ENCODE measurements at places on chromosomes 16 and 17. TPM values are rescaled to one million over a fixed set of nuclear protein-coding genes. Genes with fewer than 3 reads are reported as not detected.

Gene GINS2
- 52.7 TPM for total RNA-seq

DNA sequence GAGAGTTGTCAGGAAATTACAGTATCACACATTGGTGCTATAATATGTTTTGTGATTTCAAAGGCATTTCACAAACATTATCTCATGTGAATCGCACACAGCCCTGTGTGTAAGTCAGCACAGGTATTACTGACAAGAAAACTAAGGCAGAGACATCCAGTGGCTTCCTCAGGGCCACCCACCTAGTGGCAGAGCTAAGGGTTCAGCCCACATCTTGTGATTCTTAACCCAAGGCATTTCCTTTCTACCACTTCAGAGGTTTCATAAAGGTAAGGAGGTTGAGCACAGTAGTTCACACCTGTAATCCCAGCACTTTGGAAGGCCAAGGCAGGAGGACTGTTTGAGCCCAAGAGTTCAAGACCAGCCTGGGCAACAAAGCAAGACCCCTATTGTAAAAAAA, 58.2 kb downstream of the STX8 start:
- no peaks in the 10 kb centered on the region for H3K27me3 ChIP-seq
- H3K4me1 ChIP-seq: peaks cover 3% of the 10 kb centered on the region
- no peak overlapping the region for H3K27ac ChIP-seq
- H3K4me3 ChIP-seq: no peak overlapping the region
- H3K36me3 ChIP-seq: no peaks in the 10 kb centered on the region
- no peak for DNase-seq

Gene KRTAP2-3
- not detected for total RNA-seq

GRCh38 chr17:38789185-38789584, 10.2 kb downstream of the PIP4K2B start:
- H3K27ac ChIP-seq: no peak overlapping the region
- DNase-seq: no peak
- H3K36me3 ChIP-seq: peaks cover 44% of the 10 kb centered on the region
- peak overlapping the region; percentile 16 for H3K4me3 ChIP-seq
- no peaks in the 10 kb centered on the region for H3K4me1 ChIP-seq

Gene ITGAD
- total RNA-seq: not detected

- H3K27ac ChIP-seq: no peak overlapping the region
- no peaks in the 10 kb centered on the region for H3K4me1 ChIP-seq
- DNase-seq: no peak
- H3K4me3 ChIP-seq: no peak overlapping the region
- H3K36me3 ChIP-seq: peaks cover 7% of the 10 kb centered on the region
- H3K27me3 ChIP-seq: no peaks in the 10 kb centered on the region
Observed at GRCh38 chr16:12739738-12740137, 63.9 kb downstream of the CPPED1 start.

DNA sequence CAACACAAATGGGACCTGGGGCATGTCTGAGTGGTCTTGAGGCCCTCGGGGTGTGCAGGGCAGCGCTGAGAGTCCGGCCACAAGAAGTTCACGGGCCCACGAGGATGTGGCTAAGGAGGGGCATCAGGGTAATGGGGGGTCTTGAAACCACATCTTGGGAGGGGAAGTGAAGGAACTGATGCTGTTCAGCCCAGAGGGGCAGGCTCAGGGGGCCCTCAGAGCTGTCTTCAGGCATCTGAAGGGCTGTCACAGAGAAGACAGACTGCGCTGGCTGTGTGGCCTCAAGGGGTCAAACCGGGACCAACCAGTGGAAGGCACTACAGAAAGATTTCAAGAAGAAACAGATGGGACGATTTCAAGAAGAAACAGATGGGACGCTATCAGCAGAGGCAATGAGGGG, 45.1 kb downstream of the ZNF423 start:
- H3K27ac ChIP-seq: no peak overlapping the region
- H3K4me3 ChIP-seq: no peak overlapping the region
- peaks cover 13% of the 10 kb centered on the region for H3K4me1 ChIP-seq
- no peak for DNase-seq
- H3K27me3 ChIP-seq: no peaks in the 10 kb centered on the region
- H3K36me3 ChIP-seq: no peaks in the 10 kb centered on the region

Gene ZG16
- total RNA-seq: not detected

- H3K27me3 ChIP-seq: no peaks in the 10 kb centered on the region
- no peak for DNase-seq
- no peaks in the 10 kb centered on the region for H3K4me1 ChIP-seq
- no peak overlapping the region for H3K4me3 ChIP-seq
- no peak overlapping the region for H3K27ac ChIP-seq
- H3K36me3 ChIP-seq: no peaks in the 10 kb centered on the region
Observed at GRCh38 chr16:7839568-7839967, 506.9 kb downstream of the RBFOX1 start.

GRCh38 chr16:4693296-4693955, at the start of gene NUDT16L1:
TSS of gene NUDT16L1 (plus strand) at chr16:4693562. CDS start at chr16:4693727, 165 bp downstream.
- H3K27ac ChIP-seq: no peak within 1 kb of the TSS
- peak; percentile 97 for DNase-seq
- no peaks in the 10 kb centered on the region for H3K4me1 ChIP-seq
- peaks cover 23% of the 10 kb centered on the region for H3K36me3 ChIP-seq
- H3K4me3 ChIP-seq: peak within 1 kb of the TSS; percentile 86
- H3K27me3 ChIP-seq: no peaks in the 10 kb centered on the region

- peak; percentile 26 for DNase-seq
- H3K36me3 ChIP-seq: peaks cover 74% of the 10 kb centered on the region
- H3K4me1 ChIP-seq: no peaks in the 10 kb centered on the region
- no peak overlapping the region for H3K4me3 ChIP-seq
- H3K27me3 ChIP-seq: no peaks in the 10 kb centered on the region
Observed at GRCh38 chr16:8847623-8848022, 21.2 kb downstream of the CARHSP1 start.

GRCh38 chr17:35795007-35795870, at the start of gene MMP28:
TSS of gene MMP28 (minus strand) at chr17:35795641. CDS start at chr17:35795377, 264 bp downstream.
- H3K27me3 ChIP-seq: peaks cover 33% of the 10 kb centered on the region
- H3K36me3 ChIP-seq: no peaks in the 10 kb centered on the region
- H3K27ac ChIP-seq: no peak within 1 kb of the TSS
- DNase-seq: peak; percentile 63
- peak within 1 kb of the TSS; percentile 79 for H3K4me3 ChIP-seq

DNA sequence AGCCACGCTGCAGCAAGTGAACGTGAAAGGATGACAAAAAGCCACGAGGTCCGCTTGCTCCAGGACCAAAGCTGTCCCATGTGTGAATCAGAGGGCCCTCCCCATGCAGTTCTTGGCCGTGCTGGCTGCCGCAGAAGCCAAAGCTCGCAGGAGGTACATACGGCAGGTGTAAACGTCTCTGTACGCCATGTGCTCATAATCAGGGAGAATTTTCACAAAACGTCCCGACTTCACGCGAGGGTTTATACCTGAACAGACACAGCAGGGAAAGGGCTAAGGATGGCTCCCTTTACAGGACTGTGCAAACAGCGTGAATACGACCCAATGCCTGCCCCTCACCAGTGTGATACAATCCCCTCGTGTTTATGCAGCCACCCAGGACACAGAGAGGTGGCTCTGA, 25.3 kb downstream of the FBXO31 start:
- no peak overlapping the region for H3K27ac ChIP-seq
- no peak overlapping the region for H3K4me3 ChIP-seq
- no peak for DNase-seq
- peaks cover 4% of the 10 kb centered on the region for H3K36me3 ChIP-seq

- no peak overlapping the region for H3K4me3 ChIP-seq
- no peak for DNase-seq
- peaks cover 14% of the 10 kb centered on the region for H3K27me3 ChIP-seq
Observed at GRCh38 chr16:62029947-62030346, 6.3 kb downstream of the CDH8 start.

DNA sequence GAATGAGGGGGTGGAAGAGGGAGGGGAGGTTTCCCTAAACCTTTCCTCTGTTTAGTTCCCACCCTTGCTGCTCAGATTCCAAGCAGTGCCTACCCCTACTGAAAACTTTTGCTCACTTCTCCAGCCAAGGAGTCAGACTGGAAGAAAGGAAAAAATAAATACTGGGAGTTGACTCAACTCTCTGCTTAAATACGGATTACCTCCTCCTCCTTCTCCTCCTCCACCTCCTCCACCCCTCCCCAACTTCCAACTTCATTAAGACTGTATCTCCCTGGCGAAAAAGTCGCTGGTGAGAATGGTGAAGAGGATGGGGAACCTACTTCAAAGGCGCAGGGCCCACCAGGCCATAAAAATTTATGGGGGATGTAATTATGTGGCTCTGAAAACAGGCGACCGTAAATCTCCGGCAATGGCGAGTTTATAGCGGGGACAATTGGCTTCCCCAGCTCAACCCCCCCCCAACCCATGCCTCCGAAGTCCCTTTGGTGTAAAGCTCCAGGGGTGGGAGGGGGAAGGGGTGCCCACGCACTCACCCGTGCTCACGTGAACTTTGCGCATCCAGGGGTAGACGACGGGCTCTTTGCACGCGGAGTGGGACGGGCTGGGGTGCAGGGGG, 712 bp downstream of the HOXB4 start:
- no peaks in the 10 kb centered on the region for H3K4me1 ChIP-seq
- peak overlapping the region; percentile 70 for H3K4me3 ChIP-seq
- DNase-seq: no peak
- no peak overlapping the region for H3K27ac ChIP-seq
- peaks cover 96% of the 10 kb centered on the region for H3K27me3 ChIP-seq

DNA sequence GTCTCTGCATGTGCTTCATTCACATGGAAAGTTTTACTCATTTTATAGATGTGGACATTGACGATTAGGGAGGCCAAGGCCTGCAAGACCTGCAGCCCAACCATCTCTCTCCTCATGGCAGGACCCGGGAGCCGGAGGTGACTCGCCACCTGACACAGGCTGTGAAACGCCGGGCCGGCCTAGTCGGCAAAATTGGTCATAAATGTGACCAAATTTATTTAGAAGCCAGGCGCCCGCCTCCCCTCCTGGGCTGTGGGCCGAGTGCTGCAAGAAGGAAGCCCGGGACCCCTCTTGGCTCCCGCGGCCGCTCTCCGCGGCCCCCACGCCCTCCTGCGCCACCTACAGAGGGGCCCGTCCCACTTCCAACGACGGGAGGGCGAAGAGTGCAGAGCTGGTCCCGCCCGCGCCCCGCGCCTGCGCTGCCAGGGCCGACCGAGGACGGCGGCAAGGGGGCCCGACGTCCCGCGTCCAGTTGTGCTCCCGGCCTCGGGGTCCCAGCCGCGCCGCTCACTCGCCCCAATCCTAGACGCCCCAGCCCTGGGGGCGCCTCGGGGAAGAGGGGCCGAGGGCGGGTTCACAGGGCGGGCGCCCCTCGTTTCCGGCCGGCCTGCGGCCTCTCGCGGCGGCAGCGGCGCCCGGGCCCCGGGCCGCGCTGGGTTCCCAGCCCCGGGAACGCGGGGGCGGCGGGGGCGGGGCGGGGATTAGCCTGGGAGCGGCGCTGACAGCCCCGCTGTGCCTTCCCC, 47.5 kb downstream of the WNT3 start:
- H3K27ac ChIP-seq: no peak overlapping the region
- peak overlapping the region; percentile 52 for H3K4me3 ChIP-seq
- peaks cover 29% of the 10 kb centered on the region for H3K27me3 ChIP-seq
- H3K36me3 ChIP-seq: peaks cover 5% of the 10 kb centered on the region

Gene KRT36
- total RNA-seq: not detected

DNA sequence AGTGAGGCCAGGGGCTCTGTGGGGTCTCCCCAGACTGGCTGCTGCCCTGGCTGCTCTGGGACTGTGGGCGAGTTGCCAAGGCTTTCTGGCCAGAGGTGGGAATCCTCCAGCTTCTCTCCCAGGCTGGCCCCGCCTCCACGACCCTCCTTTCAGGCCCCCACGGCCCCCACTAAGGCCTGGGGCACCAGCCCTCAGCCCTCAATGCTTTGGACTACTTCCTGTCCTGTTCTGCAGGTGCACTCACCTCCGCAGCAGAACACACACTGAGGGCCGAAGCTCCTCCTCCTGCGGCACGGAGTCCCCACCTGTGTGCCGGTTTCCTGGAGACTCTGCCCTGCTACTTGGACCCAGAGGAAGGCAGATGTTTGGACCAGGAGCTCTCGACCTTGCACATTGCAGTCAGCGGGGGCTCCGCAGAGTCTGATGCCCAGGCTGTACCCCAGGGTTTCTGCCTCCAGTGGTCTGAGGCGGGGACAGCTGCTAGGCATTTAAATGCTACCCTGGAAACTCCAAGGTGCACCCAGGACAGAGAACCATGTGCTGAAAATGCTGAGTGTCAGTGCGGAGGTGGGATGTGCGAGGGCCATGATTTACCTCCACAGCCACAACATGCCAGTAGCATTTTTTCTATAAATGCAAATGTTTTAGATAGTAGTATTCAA, 223.8 kb downstream of the IRF8 start:
- no peaks in the 10 kb centered on the region for H3K27me3 ChIP-seq
- H3K4me3 ChIP-seq: no peak overlapping the region
- peak; percentile 65 for DNase-seq

DNA sequence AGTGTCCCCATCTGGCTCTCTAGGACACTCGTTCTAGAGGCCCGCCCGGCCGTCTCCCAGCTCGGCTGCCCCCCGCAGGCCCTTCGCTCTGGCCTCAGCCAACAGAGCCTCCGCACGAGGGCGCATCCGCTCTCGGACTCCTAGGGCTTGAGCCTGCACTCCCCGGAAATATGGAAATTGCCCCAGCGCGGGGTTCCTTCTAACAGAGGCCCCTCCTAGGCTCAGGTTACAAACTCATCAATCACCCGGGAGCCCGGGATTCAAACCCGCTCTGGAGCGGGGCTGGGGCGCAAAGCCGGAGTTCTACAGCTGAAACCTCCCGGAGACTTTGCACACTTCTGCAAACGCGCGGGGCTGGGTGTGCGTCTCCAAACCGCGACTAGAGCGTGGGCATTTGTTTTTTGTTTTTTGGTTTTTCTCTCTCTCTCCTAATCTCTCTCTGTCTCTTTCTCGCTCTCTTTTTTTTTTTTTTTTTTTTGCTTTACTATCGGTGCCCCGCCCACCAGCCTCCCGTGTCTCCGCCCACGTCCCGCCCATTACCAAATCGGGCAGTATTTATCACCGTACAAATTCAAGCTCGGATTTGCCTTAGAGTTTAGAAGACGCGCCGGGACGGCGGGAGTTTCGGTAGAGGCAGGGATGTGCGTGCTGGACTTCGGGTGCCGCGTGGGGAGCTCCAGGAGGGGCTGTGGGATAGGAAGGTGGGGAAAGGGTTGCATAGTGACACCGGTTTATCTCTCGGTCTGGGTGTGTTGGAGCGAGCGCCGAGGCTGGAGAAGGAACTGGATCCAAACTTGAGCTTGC, 2.4 kb upstream of the FOXL1 start:
- peaks cover 85% of the 10 kb centered on the region for H3K27me3 ChIP-seq
- H3K4me3 ChIP-seq: peak overlapping the region; percentile 77
- H3K27ac ChIP-seq: no peak overlapping the region
- H3K36me3 ChIP-seq: no peaks in the 10 kb centered on the region
- DNase-seq: peak; percentile 95
- peaks cover 12% of the 10 kb centered on the region for H3K4me1 ChIP-seq

DNA sequence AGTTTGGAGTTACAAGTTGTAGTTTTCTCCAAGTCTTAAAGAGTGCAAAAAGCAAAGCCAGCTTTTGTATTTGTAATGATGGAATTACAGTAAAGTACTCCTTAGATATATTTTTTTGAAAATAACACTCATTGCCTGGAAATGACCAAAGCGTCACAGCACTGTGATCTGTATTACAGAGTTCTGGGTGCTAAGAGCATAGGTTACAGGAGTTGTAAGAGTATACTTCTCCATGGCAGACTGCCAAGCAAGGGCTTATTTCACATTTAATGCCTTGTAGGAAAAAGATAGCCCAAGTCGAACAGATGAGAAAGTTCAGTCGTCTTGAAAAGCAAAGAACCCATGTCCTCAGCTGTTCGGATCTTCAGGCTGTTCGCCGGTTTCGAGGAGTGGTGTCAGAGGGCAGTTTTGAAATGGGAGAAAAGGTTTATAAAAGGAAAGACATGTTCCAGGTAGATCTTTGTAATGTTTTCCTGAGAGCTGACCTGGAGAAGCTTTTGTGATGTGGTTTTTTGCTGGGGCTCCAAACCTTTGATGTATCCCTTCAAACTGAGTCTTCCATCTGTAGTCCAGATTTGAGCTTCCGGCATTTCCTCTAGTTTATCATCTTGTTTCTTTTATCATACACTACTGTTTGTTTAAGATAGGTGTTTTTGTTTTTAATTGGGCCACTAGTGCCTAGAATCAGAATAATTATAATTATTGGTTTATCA, 41.3 kb downstream of the ERCC4 start:
- no peak overlapping the region for H3K27ac ChIP-seq
- no peaks in the 10 kb centered on the region for H3K4me1 ChIP-seq
- no peak overlapping the region for H3K4me3 ChIP-seq

All from H9 (cell line).